ENCODE measurements at places on chromosomes 6 and 20.
A peak's percentile ranks its signal among the peaks of the same experiment; 100 is the strongest.

DNA sequence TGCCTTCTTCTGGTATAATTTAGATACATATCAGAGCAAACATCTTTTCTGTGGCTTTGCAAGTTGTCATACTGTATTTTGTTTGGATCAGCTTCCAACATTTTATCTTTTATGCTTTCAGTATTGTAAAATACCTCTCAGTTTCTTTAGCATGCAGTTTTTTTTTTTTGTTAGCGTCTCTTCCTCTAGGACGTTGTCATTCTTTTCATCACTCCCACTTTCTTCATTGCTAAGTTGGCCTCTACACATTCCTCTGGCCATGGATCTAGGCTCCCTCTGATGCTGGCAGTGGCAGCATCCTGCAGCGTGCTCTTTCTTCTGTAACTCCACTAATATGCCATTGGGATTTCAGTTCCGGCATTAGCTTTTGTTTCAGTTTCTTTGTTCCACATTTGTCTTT, 21.7 kb downstream of the RPRD1B start:
- no peak for DNase-seq

- no peak for DNase-seq
Observed at GRCh38 chr20:43943725-43944124, 29.1 kb downstream of the TOX2 start.

- DNase-seq: peak; percentile 56
Observed at GRCh38 chr6:70415247-70415646, 1.9 kb downstream of the FAM135A start.

- DNase-seq: no peak
Observed at GRCh38 chr20:30500829-30501440, 756.5 kb upstream of the DEFB115 start.

DNA sequence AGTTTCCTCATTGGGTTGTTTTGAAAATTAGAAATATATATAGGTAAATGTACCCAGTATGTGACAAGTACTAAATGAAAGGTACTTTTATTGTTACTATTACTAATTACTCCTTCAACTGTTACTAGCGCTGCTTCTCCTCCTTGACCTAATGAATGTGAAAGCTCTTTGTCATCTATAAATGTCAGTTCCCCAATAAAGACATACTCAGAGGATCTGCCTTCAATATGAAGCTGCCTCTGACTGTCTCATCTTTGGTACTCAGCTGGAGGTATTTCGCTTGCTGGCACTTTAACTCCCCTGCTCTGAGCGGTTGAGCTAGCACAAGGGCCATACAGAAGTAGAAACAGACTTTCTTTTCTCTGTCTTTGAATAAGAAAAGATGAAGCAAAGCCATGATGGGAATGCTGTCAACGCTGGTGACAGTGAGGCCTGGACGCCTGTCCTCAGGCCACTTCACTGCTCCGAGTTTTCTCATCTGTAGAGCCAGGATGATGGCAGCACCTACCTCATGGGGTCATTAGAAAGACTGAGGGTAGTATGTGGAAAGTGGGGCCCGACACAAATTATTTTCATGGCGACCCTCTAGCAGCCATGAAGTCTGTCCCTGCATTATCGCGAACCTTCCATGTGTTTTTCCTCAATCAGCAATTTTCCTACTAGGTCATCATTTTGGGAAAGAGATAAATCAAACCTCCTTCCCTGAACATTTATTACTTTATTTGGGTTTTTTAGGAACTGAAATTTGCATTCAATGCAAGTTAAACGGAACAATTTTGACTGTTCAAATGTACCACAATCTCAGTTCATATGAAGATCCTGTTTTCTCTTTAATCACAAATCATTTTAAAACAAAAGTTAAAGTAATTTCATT, 55.9 kb upstream of the SNX9 start:
- DNase-seq: peak; percentile 45

DNA sequence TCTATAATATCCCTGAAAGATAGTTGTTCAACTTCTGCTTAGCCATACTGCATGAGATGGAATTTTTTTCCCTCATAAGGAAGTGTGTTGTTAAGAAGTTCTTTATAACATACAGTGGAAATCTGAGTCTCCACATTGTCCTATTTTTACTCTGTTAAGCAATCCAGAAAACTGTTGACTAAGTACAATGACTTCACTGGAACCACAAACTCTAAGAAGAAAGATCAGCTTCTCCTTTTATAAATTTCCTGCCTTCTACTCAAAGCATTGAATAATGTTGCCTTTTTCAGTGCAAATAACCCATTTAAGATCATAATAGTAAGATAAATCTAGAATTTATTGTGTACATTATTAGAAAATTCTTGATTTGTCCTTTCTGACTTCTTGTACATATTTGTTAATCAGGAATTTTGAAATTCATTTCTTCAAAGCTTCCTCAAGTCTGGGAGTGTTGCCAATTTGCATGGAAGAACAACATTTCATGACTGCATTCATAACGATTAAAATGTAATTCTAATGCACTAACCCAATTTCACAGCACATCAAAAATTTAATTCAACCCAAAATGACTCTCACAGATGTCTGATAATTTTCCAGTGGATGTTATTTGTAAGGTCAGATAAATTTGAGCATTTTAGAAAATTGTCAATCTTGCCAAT, 45.6 kb upstream of the ANKEF1 start:
- DNase-seq: peak; percentile 85

GRCh38 chr20:13857961-13858360, 73.1 kb downstream of the NDUFAF5 start:
- no peak for DNase-seq

DNA sequence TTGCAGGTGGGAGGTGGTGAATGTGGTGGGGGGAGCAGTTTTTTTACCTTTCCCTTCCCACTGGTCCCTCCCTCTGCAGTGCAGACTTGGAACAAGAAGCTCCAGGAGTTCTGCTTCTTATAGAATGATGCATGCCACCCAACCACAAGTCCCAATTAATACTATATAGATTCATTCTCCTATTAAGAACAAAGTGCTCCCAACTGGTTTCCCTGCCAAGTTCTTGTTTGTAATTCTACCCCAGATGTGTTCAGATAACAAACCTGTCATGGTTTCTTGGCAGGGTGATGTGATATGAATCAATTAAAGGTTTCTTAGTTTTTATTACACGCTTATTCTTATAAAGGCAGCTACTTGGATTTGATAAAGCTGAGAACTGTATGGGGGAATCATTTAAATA, 23.9 kb downstream of the HDDC2 start:
- no peak for DNase-seq

DNA sequence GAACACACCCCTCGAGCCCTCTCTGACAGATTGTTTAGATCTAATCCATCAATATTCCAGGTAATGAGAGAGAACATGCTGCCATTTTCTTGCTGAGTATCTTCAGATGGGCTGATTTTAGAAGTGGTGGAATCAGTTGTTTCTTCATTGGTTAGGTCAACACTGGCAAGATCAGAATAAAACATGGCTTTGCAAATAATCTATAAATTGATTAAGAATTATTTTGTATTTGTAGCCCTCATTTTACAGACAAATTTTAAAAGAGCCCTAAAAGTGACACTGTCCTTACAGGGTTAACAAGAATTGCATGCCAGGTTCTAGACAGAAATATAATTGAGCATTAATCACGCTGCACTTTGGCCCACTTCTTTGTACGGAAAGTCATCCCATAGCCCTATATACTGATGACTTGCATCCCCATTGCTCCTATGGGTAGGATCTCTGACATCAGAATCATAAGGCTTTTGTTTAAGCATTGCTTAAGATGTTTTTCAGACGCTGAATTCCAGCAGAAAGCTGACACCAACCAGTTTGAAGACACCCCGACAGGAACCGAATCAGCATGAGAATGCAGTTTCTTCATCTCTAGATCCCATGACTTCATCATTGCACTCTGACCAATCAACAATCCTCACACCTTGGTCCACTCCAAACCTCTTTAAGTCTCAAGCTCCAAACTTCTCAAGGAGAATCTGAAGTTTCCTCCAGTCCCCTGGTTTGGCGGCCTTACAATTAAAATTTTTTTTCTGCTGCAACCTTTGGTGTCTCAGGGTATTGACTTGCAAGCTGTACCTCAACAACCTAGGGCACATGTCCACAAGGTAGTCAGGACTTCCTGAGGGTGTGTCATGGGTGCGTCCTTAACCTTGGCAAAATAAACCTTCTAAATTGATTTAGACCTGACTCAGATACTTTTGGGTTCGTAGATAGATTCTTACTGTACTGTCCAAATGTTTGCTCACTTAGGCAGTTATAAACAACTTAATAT, 7.8 kb downstream of the TDP2 start:
- DNase-seq: peak; percentile 99

DNA sequence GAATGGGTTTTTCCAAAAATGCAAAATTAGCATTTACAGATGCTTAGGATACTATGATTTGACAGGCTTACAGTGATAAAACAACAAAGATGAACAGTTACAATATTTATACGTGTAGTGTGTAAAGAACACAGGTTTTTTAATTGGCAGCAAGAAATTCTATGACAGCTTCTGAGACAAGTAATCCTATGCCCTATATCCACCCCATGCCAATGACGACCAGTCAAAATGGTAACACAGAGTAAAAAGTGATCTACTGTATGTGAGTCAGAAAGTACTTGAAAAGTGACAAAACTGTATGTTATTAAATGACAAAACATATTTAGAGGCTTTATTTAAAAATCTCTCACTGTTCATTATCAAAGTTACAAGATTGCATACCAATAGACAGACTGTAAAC, 99.5 kb downstream of the PRDM1 start:
- DNase-seq: no peak

DNA sequence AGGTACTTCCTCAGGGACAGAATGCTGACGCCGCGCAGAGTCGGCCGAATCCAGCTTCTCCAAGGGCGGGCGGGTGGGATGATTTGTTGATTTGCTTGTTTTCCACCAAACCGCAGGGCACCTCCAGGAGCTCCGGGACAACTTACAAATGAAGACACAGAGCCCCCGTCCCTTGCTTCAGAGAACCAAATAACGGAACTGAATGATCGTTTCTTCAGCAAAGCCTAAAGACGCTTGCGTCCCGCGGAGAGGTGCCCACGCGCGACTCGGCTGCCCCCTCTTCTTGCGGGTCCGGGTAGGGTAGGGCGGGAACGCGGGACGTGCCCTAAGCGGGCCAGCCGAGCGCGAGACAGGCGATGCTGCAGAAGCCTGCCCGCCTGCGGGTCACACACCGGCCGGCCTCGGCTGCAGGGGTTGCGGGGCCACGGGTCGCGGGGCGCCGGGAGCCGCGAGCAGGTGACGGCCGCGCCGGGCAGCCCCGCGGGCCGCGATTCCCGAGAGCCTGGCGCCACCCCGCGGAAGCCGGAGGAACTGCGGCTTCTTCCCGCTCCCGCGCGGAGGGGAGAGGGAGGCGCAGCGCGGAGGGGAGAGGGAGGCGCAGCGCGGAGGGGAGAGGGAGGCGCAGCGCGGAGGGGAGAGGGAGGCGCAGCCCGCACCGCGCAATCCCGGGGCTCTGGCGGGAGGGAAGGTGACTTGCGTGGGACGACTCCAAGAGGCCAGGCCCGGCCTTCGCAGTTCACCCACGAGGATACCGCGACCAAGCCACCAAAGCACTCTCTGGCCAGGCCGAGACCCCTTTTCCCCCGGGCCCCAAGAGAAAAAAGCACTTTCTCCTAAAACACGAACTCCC, 7.7 kb upstream of the FOXF2 start:
- peak; percentile 58 for DNase-seq

DNA sequence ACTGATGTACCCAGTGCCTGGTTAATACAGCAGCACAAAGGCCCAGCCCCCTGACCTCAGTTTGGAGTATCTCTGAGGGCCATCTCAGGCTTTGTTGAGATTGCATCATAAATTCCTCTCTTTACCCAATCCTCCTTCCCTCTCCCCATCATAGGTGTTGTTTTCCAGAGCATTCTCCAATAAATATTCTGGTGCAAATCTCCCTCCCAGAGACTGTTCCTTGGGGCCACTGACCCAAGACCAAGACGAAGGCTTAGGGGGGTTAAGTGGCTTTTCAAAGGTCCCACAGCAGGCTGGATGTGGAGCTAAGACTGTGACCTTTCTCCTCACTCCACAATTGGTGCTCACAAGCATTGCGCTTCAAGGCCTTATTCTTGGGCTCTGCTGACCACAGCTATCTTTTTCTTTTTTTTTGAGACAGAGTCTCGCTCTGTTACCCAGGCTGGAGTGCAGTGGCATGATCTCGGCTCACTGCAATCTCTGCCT, 72.4 kb upstream of the ZMYND8 start:
- DNase-seq: no peak

- no peak for DNase-seq
Observed at GRCh38 chr6:39446909-39447308, 124.4 kb upstream of the KCNK16 start.

Data from inflammatory macrophage treated with lipopolysaccharide for 1 hour (primary cell).